Stimulated activated CD8-positive, alpha-beta memory T cell treated with anti-CD3 and anti-CD28 coated beads, Interleukin-7, amount 100 ng/mL, for 1 hour (primary cell): ENCODE measurements at places on chromosomes 11 and 22.
A peak's percentile ranks its signal among the peaks of the same experiment; 100 is the strongest.

GRCh38 chr11:128928400-128928799 is 14.3 kb downstream of the TP53AIP1 start:
- no peak for DNase-seq

DNA sequence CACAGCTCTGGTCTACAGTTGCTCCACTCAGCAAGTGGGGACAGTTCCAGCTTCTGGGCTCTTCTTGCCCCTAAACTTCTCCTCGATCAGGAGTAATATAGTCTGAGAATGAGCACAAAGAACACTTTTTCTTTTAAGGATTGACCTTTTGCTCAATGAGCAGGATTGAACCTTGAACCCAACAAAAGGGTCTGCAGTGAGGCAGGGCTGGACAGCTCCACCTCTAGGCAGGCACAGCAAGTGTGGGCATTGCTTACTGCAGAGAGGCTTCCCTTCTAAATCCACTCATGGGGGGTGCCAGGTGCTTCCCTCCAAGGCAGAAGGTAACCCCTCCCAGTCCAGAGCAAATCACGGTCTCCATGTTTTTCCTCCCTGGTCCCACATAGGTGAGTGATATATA is 279.5 kb downstream of the ST3GAL4 start:
- DNase-seq: no peak

DNA sequence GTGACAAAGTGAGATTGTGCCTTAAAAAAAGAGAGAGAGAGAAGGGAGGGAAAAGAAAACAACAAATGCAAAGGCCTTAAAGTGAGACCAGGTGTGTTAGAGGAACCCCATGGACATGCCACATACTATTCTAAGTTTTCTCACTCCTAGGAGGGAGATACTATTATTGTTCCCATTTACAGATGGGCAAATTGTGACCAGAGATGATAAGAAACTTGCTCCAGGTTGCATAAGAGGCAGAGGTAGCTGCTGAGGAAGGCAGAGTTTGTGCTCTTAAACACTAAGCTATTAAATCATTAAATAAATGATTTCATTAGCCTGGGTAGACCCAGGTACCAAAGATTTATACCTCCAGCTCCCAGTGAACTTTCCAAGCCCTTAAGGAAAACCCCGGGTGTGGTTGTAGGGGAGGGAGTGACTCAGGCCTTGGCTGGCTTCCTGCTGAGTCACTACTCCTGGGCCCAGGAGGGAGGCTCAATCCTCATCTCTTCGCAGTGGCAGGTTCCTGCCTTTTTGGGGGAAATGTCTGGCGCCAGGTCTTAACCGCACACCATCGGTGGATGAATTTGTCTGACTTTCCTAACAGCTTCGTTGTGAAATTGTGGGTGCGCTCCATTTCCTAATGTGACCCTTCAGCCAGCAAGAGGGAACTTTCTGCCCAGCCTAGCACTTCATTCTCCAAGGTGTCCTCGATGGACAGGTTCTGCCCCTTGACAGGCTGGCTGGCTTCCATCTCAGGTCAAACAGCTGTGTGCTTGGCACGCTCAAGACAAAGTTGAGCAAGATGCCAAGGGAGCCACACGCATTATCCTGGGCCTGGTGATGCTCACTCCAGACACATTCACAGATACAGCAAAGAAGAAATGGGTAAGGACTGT is 33.4 kb upstream of the PTPRJ start:
- DNase-seq: no peak

- no peak for DNase-seq
Observed at GRCh38 chr11:59291228-59291627, 67.5 kb upstream of the OR5AN1 start.

GRCh38 chr11:79439886-79440570 is 802 bp downstream of the TENM4 start:
- no peak for DNase-seq

DNA sequence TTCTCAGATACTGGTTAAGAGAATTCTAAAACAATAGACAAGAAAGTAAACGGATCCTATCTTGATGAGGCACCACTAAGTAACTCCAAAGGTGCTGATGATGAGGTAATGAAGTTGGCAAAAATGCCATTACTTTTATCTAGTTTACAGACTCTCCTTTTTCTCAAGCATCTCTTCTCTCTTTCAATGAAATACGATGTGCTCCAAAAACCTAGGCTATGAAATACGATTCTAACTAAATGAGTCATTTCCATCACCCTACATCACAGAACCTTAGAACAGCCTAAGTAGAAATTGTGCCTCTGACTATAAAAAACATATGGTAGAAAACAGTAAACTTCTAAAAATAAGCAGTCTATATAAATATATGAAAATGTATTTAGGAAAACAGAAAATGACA is 58.9 kb upstream of the ARHGAP32 start:
- no peak for DNase-seq

GRCh38 chr11:126366064-126366822 is 10.8 kb downstream of the ST3GAL4 start:
- DNase-seq: no peak

DNA sequence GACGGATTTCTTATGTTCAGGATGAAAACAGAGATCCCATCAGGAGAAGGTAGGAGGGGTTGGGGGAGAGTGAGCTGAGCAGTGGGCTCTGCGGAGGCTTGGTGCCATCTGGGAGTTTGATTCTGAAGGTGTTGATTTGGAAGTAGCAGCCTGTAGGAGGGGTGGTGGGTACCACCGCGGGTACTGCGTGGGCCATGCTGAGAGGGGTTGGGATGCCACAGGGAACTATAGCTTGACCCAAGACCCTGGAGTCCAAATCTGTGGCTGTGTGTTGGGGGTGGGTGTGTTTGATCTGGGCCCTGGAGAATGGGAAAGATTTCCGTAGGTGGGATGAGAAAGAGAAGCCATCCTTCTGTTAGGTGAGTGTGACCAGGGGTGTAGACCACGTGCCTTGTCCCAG is 5.0 kb downstream of the INCENP start:
- no peak for DNase-seq

DNA sequence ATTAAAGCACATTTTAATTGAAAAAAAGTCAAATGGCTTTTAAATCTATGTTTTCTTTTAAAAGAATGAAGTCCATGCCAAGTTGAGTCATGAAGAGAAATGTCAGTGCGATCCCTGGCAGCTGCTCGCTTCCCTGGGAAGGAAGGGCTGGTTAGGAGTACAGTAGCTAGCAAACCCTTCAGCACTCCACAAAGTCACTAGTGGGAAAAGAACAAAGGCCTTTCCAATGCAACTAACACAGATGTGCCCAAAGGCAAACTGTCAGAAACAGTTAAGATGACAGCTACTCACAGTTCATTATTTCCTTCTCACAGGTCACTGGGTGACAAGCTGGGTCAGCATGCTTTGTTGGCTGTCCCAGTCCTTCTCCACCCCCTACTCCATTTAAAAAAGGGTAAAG is 308.7 kb downstream of the DCDC1 start:
- DNase-seq: no peak

DNA sequence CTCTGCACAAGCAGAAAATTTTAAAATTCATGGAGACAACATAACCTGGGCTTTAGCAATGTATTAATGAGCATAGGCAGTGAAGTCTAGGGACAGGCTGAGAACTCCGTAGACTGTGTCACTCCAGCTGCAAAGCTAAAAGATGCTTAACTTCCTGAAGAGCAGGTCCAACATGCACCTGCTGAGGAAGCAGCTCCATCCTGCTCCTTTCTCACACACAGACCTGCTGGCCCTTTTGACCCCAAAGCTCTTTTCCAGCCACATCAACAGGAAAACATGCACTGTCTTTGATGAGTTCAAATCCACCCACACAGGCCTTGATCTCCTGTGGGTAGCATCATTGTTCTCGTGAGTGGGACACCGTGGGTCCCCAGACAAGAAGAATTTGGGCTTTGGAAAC is 36.0 kb downstream of the SYN3 start:
- no peak for DNase-seq

DNA sequence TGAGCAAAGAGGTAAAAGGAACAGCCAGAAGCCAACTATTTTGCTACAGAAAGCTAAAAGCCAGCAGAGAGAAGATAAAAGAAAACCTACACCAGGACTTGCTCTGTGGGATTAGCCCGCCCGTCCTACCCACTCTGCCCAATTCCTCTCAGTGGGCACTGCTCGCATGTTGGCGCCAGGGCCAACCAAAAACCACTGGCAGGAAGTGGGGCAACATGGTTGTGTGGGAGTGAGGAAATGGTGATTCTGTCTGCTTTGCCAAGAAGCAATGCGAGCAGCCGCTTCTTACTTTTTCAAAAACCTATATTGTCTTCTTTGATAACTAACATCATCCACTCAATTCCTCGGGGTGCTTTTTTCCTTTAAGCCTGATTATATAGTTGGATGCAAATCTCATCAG is 14.2 kb upstream of the APOA1 start:
- DNase-seq: no peak

DNA sequence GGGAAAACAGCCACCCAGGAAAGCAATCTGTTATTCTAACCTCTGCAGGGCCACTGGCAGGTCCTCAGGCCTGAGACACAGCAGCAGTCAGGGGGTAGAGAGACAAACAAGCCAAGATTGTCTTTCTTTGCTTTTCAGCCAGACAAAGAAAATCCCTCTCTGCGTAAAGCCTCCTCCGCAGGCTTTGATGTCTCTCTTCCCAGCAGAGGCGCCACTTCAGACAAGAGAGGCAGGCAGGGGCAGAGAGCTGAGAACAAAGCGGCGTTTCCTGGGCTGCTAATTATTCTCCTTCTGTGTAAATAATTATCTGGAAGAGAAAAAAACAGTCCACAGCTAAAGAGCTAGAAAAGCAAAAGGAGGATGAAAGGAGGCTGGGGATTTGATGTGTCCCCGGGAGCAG is 102.7 kb upstream of the SEZ6L start:
- no peak for DNase-seq

GRCh38 chr22:19786959-19787848 is 26.6 kb downstream of the TBX1 start:
- no peak for DNase-seq

- DNase-seq: no peak
Observed at GRCh38 chr11:34140149-34140548, 34.7 kb downstream of the NAT10 start.

- no peak for DNase-seq
Observed at GRCh38 chr11:120424970-120425332, 86.6 kb upstream of the GRIK4 start.

- DNase-seq: no peak
Observed at GRCh38 chr11:47154616-47155570, 21.8 kb downstream of the ARFGAP2 start.

- no peak for DNase-seq
Observed at GRCh38 chr11:68049509-68050370, 10.9 kb downstream of the TCIRG1 start.

DNA sequence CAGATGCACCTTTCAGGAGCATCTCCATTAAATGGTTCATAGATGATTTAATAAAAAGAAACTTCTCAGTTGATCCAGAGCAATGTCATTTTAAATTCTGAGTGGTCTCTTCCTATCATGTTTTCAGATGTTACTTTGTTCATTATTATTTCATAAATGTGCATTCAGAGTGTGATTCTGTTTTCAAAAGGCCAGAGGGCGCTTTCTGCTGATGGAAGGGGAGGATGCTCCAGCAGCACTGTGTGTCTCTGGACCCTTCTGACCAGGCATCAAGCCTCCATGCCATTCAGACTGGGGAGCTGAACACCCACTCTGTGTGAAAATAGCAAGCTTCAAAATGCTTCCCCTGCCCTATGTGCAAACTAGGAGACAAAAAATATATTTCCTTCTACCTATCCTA is 23.9 kb upstream of the CRTAM start:
- no peak for DNase-seq

DNA sequence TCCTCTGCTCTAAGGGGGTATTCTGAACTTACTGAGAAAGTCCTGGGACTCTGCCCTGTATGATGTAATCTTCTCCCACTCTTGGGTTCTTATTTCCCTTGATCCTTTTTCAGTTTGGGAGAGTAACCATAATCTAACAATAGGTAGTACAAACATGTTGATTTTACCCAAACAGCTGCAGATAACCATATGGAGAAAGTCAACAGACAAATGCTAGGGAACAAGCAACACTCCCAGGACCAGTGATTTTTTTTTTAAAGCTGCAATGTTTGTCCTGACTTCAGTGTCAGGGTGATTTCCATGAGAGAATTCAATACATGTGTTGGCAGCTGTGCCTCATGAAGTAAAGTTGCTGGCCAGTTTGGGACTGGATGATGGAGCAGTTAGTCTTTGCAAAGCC is 156.5 kb downstream of the FCHSD2 start:
- no peak for DNase-seq

- DNase-seq: no peak
Observed at GRCh38 chr22:42623301-42623751, 8.6 kb upstream of the POLDIP3 start.

- DNase-seq: no peak
Observed at GRCh38 chr11:134478176-134478575, 66.1 kb upstream of the B3GAT1 start.

DNA sequence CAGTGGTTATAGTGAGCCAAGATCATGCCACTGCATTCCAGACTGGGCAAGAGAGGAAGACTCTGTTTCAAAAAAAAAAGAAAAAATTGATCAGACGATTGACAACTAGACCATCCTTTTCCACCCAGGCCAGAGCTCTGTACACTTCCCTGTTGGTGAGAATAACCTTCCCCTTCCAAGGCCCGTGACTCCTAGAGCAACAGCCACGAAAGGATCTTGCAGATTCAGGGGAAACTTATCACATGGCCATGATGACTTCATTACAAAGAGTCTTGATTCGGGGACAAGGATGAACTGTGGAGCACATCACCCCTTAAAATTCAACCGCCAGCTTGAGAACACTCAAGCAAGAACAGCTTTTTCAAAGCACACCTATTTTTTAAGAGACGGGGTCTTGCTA is 10.3 kb downstream of the CD5 start:
- no peak for DNase-seq

DNA sequence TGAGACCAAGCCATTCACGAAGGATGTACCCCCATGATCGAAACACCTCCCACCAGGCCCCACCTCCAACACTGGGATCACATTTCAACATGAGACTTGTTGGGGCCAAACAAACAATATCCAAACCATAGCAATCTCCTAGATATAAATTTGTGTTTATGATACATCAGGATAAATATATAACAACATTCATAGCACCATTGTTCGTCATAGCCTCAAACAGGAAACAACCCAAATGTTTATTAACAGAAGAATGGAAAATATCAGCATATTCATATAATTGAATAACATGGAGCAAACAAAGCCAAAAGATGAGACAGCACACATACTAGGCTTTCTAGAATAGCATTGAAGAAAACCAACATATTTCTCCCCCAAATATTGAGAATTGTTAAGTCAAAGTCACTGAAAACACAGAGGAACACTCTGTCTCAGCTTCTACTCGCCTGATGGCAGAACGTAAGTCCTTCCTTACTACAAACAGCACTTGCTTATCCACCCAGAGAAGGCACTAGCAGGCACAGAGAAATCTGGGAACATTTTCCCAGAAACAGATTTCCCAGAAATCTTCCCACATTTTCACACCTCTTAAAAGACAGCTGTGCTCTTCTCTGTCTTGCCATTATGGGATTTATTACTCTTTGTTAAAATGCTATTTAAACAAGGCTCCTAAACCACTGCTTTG is 8.1 kb upstream of the GDPD4 start:
- DNase-seq: no peak

- DNase-seq: peak; percentile 51
Observed at GRCh38 chr22:44685384-44686056, 16.5 kb upstream of the PRR5 start.
